ENCODE measurements at places on chromosomes 5 and 9.

DNA sequence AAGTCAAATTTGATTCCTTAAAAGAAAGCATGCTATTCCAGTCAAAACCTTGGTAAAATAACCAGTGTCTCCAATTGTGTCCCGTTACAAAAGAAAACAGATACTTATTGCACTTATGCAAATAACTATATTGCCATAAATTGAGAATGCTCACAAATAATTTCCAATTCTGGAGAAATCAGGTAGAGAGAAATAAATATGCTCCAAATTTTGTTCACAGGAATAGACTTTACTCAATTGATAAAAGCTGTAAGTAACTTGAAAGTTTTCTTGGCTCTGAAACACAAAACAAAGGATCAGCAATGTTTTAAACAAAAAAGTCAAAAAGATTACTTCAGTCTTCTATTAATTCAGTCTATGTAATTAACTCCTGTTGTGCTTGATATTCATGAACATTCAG lies 7.8 kb upstream of the DTWD2 start:
- DNase-seq, result no peak

DNA sequence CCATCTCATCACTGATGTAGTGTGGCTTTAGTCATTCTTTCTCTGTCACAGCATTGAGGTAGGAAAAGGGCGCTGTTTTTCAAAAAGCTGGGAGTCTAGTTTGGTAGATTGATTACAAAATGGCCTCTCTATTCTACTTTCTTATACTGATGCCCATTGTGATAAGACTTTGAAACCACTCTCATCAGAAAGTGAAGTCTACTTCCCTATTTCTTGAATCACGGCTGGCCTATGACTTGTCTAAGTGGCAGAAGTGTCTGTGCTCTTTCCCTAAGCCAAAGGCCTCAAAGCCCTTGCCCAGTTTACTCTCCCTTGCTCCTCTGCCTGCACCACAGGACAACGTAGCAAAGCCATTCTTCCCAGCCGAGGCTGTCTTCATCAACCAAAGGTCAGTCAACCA lies 83.0 kb upstream of the IL33 start:
- DNase-seq, result no peak

DNA sequence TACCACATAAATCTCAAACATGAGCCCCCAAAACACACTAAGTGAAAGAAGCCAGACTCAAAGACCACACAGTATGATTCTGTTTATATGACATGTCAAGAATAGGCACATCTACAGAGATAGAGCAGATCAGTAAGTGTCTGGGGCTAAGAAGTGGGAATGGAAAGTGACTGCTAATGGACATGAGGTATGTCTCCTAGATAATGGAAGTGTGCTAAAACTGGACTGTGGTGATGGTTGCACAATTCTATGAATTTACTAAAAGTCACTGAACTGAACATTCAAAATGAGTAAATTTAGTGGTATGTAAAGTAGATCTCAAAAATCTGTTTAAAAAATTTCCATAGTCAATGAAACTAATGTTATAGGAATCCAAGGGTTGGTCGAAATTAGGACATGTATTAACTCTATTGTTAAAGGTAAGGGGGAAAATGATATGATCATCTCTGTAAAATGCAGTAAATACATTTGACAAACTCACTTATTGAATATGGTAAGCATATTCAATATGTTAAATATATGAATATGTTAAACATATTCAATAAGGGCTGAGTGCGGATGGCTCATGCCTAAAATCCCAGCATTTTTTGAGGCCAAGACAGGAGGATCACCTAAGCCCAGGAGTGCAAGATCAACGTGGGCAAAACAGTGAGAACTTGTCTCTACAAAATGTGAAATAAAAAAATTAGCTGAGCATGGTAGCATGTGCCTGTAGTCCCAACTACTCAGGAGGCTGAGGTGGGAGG lies 51.7 kb downstream of the NUP155 start:
- DNase-seq, result no peak

DNA sequence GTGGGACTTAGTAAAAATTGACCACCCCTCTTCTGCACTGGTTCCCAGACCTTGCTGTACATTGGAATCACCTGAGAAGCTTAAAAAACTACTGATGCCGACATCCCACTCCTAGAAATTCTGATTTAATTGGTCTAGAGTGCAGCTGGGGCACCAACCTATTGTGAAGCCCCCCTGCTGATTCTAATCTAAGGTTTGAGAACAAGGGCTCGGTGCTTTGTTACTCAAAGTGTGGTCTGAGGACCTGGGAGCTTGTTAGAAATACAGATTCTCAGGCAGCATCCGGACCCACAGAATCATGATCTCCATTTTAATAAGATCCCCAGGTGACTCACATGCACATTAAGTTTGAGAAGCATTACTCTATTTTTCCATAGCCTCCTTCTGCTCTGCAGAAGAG lies 57.8 kb upstream of the LPAR1 start:
- DNase-seq, result no peak

DNA sequence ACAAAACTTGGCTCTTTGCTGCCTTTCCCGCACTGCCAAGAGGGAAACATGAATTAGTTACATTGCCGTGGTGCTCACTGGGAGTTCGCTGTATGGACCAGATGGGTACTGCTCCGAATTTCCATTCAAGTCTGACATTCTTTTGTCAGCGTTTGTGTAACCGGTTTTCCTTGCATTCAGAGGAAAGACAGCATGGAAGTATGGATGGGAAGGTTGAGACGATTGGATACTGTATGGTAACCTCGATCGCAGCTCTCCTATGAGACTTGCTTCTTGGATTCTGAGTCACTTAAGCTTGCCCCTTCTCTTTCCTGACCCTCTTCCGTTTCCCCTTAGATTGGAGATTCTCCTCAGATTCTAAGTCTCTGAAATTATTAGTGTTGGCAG lies 625 bp upstream of the UBLCP1 start:
- DNase-seq, result no peak

DNA sequence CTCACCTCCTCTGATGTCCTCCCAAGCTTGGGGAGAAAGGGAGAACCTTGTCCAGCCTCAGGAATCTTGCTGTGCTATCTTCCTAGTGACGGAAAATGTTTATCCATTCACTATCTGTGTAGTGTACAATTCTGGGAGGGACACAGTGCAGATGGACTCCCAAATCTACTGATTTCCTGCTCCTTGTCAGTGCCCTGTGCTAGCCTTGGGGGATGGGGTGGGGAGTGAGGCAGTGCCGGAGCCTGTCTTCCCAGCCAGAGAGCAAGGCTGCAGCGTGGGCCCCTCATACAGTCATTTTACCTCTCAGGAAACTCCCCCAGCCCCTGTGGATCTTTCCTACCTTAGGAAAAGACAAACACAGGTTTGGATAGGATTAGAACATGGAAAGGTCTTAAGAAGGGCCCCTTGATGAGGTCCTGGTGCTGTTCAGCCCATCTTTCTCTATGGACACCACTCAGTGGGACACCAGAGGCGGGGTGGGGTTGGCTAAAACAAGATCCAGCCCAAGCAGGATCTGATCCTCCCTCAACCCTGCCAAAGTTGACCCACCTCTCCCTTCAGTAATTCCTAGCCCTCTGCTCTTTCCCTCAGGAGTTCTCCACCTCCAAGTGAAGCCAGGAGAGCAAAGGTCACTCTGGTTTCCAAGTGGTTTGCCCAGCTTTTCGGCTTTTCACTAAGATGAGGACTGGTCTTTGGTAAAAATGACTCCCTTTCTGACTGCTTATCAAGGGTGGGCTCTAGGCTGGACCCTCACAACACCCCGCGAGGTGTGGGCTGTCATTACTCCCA lies 3.4 kb downstream of the DOLK start:
- DNase-seq, result no peak

- DNase-seq, result no peak
These were observed 87.6 kb downstream of the ADAMTS6 start for GRCh38 chr5:65394087-65394486.

GRCh38 chr5:32511776-32512374 lies 67.3 kb upstream of the ZFR start:
- no peak for DNase-seq

GRCh38 chr5:168872246-168872645 lies 293.1 kb upstream of the PANK3 start:
- no peak for DNase-seq

DNA sequence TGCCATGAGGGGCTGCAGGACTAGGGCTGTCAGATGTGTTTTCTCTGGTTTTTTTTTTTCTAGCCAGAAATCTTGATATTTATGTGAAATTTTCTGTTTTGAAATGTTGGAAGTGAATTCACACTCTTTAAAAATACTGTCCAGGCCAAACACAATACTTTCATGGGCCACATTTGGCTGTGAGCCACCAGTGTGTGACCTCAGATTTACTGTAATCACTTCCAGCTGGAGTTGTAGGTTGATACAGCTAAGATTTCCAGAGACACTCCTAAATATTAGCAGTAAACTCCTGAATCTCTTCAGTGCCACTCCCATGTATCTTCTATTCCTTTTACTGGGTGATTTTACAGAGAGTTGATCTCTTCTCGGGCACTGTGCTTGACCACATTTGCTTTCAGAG lies 92.2 kb upstream of the CKMT2 start:
- no peak for DNase-seq

- DNase-seq, result no peak
These were observed 22.1 kb upstream of the MATR3 start for GRCh38 chr5:139271201-139272027.

GRCh38 chr5:159850160-159850559 lies 66.1 kb upstream of the ADRA1B start:
- no peak for DNase-seq

- DNase-seq, result no peak
These were observed 471.0 kb downstream of the EFNA5 start for GRCh38 chr5:107199756-107200155.

- no peak for DNase-seq
These were observed 4.7 kb downstream of the GOLGA2 start for GRCh38 chr9:128271112-128271511.

- DNase-seq, result no peak
These were observed 80.8 kb upstream of the ARAP3 start for GRCh38 chr5:141762790-141763368.

- no peak for DNase-seq
These were observed 349.8 kb upstream of the DAB2 start for GRCh38 chr5:39774605-39775004.

DNA sequence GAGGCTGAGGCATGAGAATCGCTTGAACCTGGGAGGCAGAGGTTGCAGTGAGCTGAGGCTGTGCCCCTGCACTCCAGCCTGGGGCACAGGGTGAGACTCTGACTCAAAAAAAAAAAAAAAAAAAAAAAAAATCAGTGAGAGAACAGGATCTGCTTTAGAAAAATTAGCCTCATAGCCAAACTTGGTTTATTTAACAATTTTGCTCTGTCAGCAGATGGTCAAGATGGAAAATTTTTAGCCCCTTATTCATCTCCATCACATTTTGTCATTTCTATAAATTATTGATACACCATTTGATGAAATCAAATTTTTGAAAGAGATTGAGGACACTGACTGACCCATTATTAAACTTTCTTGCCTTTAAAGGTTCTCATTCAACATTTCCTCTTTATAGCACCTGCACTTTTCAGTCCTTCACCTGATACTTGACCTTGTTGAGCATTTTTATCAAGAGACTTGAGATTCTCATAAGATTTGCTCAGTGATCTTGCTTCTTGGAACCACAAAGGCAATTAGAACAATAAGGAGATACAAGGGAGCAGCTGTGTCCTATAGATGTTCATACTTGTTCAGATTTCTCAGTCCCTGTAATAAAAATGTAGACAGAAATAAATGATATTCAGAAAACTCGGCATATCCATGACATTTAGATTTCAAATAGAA lies 38.1 kb downstream of the LRRC70 start:
- DNase-seq, result no peak

- DNase-seq, result no peak
These were observed 524.3 kb downstream of the MTRR start for GRCh38 chr5:8393240-8393639.

- DNase-seq, result peak; percentile 18
These were observed 10.6 kb downstream of the GRIN3A start for GRCh38 chr9:101727612-101728524.

DNA sequence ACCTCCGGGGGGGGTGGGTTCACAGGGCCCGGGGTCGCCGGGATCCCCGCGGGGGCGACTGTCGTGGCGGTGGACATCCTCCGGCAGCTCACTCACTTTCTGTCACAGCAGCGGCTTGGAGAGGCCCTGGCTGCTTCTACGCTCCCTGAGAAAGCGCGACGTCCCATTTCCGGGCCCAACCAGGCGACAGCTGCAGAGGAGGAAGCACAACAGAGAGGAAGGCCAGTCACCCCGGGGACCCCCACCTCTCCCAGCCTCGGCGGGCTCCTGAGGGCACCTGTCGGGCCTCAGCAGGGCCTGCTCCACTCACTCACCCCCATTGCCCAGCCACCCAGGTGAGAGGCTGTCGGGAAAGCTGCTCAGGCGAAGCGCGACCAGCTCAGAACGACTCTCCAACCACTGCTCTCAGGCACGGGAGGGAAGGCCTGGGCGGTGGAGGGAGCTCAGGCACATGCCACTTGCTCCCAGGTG lies 14.4 kb downstream of the BRD3 start:
- no peak for DNase-seq

DNA sequence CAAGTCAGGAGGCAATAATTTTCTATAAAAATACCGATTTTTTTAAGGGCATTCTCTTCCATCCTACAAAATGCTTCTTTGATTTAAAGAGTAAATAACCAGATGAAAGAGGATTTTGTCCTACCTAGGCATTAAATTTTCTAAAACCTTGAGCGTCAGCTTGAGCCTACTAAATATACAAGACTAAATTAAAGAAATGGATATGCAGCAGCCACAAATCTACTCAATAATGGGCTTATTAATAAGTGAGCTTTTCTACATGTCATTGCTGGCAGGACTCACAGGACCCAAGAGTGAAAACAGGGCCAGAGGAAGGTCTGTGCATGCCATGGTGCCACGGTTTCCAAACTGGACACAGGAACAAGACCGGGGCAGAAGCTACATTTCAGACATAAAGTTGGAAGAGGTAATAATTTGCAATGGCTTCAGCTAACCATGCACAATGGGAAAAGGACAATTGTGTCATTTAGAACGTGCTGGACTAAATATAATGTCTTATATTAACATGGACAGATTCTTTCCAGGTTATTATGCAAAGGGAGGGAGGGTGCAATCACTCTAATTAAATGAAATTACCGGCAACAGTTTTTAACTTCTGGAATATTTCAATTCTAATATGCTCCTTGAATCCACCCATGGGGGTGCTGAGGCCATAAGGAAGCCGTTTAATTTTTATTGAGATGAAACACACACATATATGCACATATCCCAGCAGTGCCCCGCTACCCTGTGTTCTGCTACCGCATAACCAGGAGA lies 5.2 kb downstream of the WHRN start:
- no peak for DNase-seq

DNA sequence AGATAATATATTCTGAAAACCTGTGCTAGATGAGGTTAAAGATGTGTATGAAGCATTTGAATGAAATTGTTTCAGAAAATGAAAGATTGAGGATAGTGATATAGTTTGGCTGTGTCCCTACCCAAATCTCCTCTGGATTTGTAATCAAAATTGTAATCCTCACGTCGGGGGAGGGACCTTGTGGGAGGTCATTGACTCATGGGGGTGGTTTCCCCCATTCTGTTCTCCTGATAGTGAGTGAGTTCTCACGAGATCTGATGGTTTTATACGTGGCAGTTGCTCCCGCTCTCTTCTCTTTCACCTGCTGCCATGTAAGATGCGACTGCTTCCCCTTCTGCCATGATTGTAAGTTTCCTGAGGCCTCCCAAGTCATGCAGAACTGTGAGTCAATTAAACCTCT lies 2.0 kb upstream of the TEX48 start:
- no peak for DNase-seq

GRCh38 chr5:90182726-90183125 lies 226.8 kb downstream of the CETN3 start:
- no peak for DNase-seq
